ENCODE measurements at places on chromosomes 16 and 17.

DNA sequence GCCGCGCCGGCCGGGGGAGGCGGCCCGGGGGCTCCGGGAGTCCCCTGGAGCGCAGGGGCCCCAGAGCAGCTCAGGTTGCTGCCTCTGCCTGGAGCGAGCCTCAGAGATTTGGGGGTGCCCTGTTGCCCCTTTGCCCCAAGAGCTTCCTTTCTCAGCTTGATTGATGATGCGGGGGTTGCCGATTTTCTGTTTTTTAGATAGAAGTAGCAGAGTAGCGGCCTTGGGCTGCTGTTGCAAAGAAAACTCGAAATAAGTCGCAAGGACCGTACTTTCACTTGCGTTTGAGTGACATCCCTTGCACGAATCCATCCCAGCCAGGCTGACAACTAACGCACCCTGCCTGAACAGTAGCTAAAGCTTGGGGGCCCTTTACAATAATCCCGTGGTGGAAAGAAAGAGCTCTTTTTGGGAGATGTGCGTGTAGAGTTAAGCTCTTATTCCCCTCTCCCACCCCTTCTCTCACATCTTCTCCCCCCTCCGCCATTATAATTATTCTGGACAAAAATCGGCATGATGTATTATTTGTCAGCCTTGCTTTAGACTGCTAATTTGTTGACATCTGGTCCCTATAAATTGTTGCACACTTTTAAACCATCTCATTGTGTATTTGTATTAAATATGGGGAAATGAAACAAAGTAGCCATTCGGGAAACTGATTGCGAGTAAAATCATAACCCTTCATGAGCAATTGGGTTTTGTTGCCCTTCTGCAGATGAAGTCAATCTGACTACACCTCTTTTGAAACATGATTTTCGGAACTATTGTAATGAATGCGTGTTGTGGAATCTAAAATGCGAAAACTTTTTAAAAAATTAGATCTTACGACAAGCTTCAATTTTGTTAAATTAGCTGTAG lies 873 bp downstream of the USP10 start:
- no peaks in the 10 kb centered on the region for H3K27me3 ChIP-seq
- no peak for DNase-seq
- peak overlapping the region; percentile 95 for H3K4me3 ChIP-seq
- H3K36me3 ChIP-seq: no peaks in the 10 kb centered on the region
- peaks cover 27% of the 10 kb centered on the region for H3K4me1 ChIP-seq
- H3K27ac ChIP-seq: peak overlapping the region; percentile 93

DNA sequence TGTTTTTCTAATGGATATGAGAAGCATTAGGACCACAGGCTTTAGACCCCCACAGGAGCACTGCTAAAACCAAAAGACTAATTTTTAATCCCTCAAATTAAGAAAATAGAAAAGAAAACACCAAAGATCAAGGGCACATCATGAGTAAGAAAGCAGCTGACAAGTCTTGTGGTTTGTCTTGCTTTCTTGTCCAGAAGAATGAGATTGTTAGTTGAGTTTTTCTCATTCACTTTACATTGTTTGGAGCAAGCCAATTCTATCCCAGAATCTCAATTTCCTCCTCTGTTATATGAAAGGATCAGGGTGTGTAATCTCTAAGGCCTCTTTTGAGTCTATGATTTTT lies 899.0 kb downstream of the KCNJ2 start:
- H3K36me3 ChIP-seq: no peaks in the 10 kb centered on the region
- H3K27me3 ChIP-seq: no peaks in the 10 kb centered on the region
- H3K4me3 ChIP-seq: no peak overlapping the region

DNA sequence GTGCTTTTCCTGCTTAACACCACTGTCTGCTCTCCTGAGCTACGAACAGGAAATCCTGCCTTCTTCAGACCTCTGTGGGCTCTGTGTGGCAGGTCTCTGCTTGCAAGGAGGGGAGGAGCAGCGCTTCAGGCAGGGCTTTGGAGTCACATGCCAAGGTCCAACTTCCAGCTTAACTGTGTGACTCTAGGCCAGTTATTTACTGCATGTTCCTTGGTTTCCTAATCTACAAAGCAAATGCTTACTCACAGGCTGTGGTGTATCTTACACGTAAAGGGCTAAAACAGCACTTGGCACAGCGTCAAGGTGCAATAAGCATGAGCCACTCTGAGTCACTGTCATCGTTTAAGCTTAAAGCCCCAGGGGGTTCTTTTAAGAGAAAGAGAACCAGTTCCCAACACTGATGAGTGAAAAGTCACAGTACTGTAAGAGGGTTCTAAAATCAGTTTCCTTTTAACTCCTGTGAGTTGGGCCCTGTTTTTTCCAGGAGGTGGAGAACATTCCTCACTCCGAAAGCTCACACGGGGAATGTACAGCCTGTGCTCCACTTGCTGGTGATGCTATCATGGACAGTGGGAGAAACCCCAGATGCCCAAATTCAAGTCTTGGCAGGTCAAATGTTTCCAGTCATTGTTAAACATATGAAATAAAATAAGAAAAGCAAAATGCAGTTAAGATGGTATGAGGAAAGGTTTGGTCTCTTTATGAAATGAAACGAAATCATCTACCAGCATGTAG lies 54.1 kb upstream of the BCAR1 start:
- peaks cover 8% of the 10 kb centered on the region for H3K36me3 ChIP-seq
- peak overlapping the region; percentile 43 for H3K27ac ChIP-seq
- H3K4me1 ChIP-seq: peaks cover 39% of the 10 kb centered on the region
- no peak overlapping the region for H3K4me3 ChIP-seq
- no peak for DNase-seq
- H3K27me3 ChIP-seq: no peaks in the 10 kb centered on the region

GRCh38 chr17:60134396-60135150 lies 15.2 kb upstream of the CA4 start:
- H3K4me3 ChIP-seq: peak overlapping the region; percentile 95
- H3K27ac ChIP-seq: peak overlapping the region; percentile 81

DNA sequence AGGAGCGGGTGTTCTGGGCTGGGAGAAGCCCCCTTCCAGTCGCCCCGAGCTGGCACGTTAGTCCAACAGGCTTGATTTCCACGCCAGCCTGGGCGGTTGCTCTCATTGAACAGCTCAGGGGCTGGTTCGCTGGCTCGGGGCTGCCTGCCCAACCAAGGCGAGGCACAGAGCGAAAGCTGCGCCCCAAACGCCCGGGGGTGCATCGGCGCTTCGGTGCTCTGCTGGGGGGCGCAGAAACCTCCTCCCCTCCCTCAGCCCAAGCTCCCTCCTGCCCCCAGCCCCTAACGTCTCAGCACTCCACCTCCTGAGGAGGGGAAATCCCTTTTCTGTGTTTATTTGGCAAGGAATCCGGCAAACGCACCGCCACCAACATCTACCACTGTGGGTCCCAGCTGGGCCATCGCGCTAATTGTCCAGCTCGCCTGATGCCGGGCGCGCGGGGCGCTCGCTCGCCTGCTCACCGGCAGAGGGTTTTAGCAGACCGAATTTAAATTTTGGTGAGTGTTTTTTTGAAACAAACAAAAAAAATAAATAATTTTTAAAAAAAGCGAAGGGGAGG lies 29.5 kb upstream of the RBFOX1 start:
- no peaks in the 10 kb centered on the region for H3K27me3 ChIP-seq
- DNase-seq: no peak
- H3K27ac ChIP-seq: no peak overlapping the region
- H3K4me1 ChIP-seq: no peaks in the 10 kb centered on the region

DNA sequence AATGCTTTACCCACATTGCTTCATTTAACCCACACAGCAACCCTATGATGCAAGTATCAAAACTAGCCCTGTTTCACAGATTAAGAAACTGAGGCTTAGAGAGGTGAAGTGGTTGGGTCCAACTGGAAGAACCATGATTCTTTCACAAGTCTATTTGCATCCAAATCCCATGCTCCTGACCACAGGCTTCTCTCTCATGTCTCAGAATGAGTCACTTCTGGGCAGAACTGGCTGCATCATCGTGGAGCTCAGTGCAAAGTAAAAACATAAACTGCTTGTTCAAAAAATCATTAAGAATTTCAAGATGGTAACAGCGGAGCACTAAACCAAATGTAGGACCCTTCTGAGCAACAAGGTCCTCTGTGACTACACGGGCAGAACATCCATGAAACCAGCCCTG lies 20.2 kb upstream of the CES1 start:
- H3K27me3 ChIP-seq: peaks cover 72% of the 10 kb centered on the region
- no peak for DNase-seq
- H3K4me1 ChIP-seq: no peaks in the 10 kb centered on the region
- H3K36me3 ChIP-seq: no peaks in the 10 kb centered on the region
- no peak overlapping the region for H3K27ac ChIP-seq
- no peak overlapping the region for H3K4me3 ChIP-seq

DNA sequence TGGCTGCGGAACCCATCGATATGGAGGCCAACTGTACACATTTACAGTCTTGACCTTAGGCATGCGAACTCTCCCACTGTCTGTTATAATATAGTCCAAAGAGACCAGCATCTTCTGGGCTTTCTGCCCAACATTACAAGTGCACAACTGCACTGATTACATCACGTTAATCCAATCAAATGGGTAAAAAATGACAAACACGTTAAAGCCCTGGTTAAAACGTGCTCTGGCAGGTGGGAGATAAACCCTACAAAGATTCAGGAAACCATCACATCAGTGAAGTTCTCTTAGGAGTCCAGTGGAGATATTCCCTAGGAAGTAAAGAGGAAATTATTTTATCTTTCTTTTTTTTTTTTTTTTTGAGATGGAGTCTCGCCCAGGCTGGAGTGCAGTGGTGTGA lies 23.7 kb upstream of the XYLT2 start:
- H3K4me1 ChIP-seq: peaks cover 5% of the 10 kb centered on the region
- H3K27me3 ChIP-seq: peaks cover 5% of the 10 kb centered on the region
- no peaks in the 10 kb centered on the region for H3K36me3 ChIP-seq
- H3K27ac ChIP-seq: no peak overlapping the region
- no peak for DNase-seq

GRCh38 chr16:81630635-81631031 lies 148.5 kb upstream of the PLCG2 start:
- no peaks in the 10 kb centered on the region for H3K36me3 ChIP-seq
- no peaks in the 10 kb centered on the region for H3K27me3 ChIP-seq
- no peak for DNase-seq
- no peak overlapping the region for H3K4me3 ChIP-seq

GRCh38 chr16:11384956-11385586 lies 39.8 kb downstream of the RMI2 start:
- peaks cover 4% of the 10 kb centered on the region for H3K36me3 ChIP-seq
- peaks cover 9% of the 10 kb centered on the region for H3K27me3 ChIP-seq
- H3K27ac ChIP-seq: no peak overlapping the region
- DNase-seq: no peak
- no peak overlapping the region for H3K4me3 ChIP-seq

GRCh38 chr16:82396509-82396908 lies 226.5 kb upstream of the MPHOSPH6 start:
- peaks cover 49% of the 10 kb centered on the region for H3K27me3 ChIP-seq
- H3K27ac ChIP-seq: no peak overlapping the region
- H3K4me3 ChIP-seq: no peak overlapping the region

DNA sequence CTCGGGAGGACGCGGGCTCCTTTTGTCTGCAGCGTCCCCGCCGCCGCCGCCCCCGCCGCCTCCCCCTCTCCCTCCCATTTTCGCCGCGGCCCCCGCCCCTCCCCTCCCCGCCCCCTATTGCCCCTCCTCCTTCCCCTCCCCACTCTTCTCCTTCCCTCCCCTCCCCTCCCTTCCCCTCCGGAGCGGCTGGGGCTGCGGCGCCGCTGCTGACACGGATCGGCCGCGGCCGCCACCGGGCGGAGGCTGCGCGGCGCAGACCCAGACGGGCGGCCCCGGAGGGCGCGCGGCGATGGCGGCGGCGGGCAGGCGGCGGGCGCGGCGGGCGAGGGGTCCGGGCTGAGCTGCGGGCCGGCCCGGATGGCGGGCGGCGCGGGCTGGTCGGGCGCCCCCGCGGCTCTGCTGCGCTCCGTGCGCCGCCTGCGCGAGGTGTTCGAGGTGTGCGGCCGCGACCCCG lies at the start of gene RAB11FIP4:
TSS of gene RAB11FIP4 (plus strand) at position 180 of the 454 bp plus-strand sequence. CDS start at position 358, 178 bp downstream.
- peaks cover 12% of the 10 kb centered on the region for H3K4me1 ChIP-seq
- peaks cover 10% of the 10 kb centered on the region for H3K36me3 ChIP-seq
- H3K4me3 ChIP-seq: peak within 1 kb of the TSS; percentile 86
- H3K27ac ChIP-seq: no peak within 1 kb of the TSS
- DNase-seq: no peak

GRCh38 chr16:69169051-69169450 lies 17.9 kb upstream of the SNTB2 start:
- H3K36me3 ChIP-seq: peaks cover 3% of the 10 kb centered on the region
- DNase-seq: no peak
- H3K27ac ChIP-seq: no peak overlapping the region
- H3K27me3 ChIP-seq: no peaks in the 10 kb centered on the region
- H3K4me1 ChIP-seq: peaks cover 26% of the 10 kb centered on the region

DNA sequence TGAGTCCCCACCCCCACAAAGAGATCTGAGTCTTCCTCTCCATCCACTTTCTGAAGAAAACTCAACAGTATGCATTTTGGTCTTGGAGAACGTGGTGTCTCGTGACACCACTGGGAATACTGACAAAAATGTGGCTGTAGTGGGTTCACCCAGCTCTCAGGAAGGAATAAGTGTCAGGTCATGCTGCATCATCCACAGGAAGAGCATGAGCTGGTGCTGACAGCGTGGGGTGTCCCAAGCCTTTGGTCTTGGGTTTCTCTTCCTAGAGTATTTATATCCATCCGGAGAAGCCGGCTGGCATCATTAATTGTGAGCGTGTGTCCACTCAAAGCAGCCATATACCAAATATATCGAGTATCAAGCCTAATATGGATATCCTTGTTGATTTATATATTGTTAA lies 55.9 kb downstream of the C17orf67 start:
- H3K4me3 ChIP-seq: no peak overlapping the region
- H3K4me1 ChIP-seq: peaks cover 17% of the 10 kb centered on the region
- H3K36me3 ChIP-seq: no peaks in the 10 kb centered on the region
- no peak overlapping the region for H3K27ac ChIP-seq
- no peak for DNase-seq

DNA sequence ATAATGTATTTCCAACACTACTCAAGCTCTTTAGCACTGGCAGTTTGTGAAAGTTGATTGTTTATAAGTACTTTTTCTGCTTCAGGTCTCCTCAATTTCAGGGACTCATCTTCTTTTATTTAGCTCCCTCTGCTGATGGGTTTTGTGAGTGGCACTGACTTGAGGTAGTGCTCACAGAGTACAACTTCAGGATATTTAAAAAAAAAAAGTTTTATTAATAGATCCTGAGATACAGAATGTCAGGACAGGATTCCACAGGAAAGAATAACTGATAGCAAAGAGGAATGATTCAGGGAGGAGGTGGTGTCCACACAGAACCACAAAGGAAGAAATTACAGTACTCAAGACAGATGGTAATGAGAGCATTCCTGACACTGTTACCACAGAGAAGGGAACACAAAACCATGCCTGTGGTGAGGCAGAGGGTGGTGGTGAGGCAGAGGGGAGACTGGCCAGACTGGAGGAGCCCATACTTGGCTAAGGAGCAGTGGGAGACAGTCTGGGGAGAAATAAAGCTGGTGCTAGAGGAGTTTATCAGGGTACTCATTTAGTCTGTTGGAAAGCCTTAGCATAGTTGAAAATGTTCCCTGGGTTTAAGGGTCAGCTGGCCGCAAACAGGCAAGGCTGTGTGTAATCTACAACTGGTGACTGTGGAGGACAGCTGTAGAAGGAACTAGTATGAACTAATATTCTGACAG lies 63.7 kb downstream of the SPAG9 start:
- no peaks in the 10 kb centered on the region for H3K27me3 ChIP-seq
- peaks cover 18% of the 10 kb centered on the region for H3K4me1 ChIP-seq
- H3K27ac ChIP-seq: peak overlapping the region; percentile 41
- no peak overlapping the region for H3K4me3 ChIP-seq
- no peak for DNase-seq
